ENCODE measurements at places on chromosomes 13 and 19.
A peak's percentile ranks its signal among the peaks of the same experiment; 100 is the strongest.

- no peak for DNase-seq
Measured at GRCh38 chr19:41882568-41883462, at the start of gene ARHGEF1. TSS of gene ARHGEF1 (plus strand) at chr19:41883184. CDS start at chr19:41888083, 4,899 bp downstream.

- no peak for DNase-seq
Measured at GRCh38 chr19:23263870-23264590, 13.8 kb upstream of the ZNF724 start.

- no peak for DNase-seq
Measured at GRCh38 chr13:67438465-67438864, 208.3 kb upstream of the PCDH9 start.

GRCh38 chr19:43748685-43749084 lies 6.1 kb downstream of the SMG9 start:
- DNase-seq, result no peak

DNA sequence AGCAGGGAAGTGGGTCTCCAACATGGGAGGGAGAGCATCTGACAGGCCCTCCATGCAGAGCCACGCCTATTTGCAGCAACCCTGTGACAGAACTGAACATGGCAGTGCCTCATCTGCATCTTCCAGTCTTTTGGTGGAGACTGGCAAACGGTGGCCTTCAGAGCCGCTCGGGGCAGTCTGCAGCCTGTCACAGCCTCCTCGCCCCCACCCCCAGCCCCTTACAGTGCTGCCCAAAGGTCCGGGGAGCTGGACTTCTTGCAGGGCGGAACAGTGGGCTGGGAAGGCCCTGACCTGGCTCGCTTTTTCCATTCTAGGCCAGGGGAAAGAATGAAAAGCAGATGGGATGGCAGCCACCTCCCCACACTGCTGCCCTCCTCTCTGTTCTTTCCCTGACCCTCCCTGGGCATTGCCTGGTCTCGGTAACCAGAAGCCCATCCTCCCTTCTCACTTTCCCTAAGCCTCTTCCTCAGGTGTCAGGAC lies 2.7 kb downstream of the CALM3 start:
- no peak for DNase-seq

- DNase-seq, result no peak
Measured at GRCh38 chr19:19550485-19550929, 12.4 kb downstream of the CILP2 start.

- no peak for DNase-seq
Measured at GRCh38 chr13:77386880-77387606, 60.1 kb upstream of the MYCBP2 start.

DNA sequence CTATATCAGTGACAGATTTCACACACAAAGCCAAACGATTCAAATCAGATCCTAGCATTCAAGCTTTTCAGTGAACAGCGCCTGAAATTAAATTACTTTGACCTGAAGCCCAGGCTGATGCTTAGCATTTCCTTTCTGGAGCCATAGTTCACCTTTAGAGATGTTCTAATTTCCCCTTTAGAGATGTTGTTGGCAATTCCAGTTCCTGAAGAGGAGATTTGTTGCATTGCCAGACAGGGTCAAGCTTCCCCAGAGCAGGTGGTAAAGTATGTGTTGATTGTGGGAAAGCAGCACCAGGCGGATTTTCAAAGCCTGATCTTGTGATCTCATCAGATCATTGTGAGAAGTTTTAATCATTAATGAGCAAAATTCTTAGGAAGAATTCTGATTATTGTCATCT lies 609.8 kb upstream of the KLF12 start:
- DNase-seq, result no peak

DNA sequence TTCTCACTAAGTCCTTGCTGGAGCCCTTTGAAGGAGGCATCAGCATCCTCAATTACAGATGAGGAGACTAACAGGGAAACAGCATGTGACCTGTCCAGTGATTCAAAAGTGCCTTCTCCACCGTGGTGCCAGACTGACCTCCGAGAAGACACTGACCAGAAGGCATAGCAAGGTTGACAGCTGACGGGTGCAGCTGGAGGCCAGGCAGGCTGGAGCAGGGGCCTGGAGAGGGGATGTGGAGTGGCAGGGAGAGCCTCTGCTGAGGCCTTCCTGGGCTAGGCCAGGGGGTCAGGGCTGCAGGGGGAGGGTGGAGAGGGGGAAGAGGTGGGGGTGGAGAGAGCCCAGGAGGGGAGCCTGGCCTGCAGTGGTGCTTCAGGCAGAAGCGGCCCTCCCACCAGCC lies 66.3 kb downstream of the KCTD15 start:
- DNase-seq, result no peak

GRCh38 chr19:738509-739128 lies 12.3 kb upstream of the MISP start:
- no peak for DNase-seq

GRCh38 chr13:39415008-39415802 lies 187.8 kb downstream of the LHFPL6 start:
- DNase-seq, result no peak

DNA sequence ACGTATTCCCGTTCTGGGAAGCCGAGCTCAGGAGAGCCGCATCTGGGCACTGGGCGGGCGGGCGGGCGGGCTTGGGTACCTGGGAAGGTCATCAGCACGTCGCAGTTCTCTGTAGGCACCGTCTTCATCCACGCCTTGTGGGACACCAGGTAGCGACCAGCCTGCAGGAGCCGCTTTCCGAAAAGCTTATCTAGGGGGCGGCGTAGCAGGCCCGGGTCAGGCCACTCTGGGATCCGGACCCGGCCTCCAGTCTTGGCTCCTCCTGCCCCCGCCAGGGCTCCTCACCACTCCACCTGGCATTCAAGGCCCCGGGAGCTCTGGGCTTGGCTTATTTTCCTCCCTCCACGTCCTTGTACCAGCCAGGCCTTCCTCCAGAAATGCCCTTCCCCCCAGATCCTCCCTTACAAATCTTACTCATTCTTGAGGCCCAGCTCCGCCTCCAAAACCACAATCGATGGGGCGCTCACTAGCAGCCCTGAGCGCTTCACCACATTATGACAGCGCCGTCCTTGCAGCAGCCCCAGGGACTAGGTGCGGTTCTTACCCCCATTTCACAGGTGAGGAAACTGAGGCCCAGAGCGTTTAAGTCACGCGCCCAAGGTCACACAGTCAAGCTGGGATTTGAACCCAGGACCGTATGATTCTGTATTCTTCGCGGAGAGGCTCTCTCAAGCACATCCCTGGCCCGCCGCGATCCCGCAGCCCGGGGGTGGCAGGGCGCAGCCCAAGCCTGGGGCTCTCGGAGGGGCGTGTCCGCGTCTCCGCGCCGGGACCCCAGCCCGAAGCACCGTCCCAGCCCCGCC lies 843 bp downstream of the ANO8 start:
- no peak for DNase-seq

- no peak for DNase-seq
Measured at GRCh38 chr13:90276216-90276615, 1071.3 kb upstream of the MIR17HG start.

GRCh38 chr19:43532571-43532961 lies 422 bp upstream of the ZNF575 start:
- peak; percentile 57 for DNase-seq

DNA sequence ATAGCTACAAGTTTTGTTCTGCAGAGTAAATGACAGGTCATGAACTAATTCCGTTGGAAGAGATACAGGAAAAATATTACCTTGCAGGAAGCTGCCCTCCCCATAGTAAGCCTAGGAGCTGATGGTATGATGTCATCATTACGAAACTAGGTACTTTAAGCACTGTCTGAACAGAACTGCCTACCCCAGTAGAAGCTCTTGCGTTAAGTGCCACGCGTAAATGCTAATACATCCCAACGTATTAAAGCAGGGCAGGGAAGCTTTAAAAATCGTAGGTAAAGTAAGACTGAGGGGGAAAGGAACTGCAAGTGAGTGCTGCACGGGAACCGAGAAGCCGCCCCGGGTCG lies 572 bp downstream of the UGGT2 start:
- DNase-seq, result no peak

DNA sequence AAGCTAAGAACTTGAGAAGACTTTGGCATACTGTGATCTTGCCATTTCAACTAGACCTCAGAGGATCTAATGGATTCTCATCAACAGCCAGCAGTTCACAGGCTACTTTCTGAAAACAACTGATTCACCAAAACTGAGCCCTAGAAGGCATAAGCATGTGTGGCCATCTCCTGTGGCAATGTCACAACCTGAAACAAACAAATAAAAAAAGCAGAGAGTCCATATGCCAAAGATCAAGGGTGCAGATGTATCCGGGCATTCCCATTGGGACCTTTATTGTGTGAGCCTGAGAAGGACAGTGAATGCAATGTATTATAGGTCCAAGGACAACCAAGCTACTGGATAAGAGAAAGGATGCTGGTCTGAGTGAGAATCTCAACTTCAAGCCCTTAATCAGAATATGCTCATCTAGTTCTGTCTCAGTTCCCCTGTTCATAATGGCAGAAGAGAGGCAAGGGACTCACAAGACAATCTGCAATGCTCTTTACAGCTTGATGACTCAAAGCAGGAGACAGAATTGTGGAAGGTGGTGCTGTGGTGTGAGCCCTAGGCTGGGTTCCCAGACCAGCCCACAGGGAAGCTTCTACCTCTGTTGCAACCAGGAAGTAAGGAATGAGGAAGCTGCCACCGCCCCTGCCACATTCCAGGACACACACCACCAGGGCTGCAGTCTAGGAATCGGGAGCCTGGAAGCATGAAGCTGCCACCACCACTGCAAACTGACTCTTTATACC lies 133.7 kb downstream of the RAP2A start:
- no peak for DNase-seq

DNA sequence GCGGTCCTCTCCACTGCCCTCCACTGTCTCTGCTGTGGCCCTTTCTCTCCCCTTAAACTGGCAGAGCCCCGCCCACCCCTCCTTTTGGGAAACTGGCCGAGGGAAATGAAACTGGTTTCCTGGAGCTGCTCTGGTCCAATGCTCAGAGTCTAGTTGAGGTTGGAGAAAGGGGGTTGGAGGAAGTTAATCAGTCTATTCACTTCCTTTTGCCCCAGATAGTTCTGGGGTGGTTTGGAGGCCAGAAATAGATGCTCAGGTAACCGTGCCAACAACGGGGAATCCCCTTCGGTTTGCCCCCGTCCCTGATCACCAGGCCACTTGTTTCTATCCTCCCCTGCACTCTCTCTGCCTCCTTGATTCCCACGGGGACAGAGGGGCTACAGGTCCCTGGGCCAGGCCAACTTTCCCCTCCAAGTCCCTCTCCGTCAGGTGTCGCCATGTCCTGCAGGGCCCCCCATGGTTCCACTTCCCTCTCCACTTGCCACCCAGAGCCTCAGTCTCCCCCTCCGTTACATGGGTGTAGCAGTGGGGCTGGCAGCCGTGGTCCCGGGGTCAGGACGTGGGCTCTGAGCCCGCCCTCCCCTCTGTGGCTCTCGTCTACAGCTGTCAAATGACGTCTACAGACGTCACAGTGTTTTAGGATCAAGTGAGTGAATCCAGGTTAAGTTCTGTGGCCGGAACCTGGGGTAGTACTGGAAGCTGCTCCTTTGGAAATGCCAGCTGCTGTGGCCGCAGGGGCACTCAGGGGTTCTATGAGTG lies at the start of gene IL4I1:
IL4I1 (minus strand) TSS at position 25 of the 759 bp plus-strand sequence. CDS start 727 bp downstream, outside the sequence.
- DNase-seq, result no peak

GRCh38 chr13:110150384-110151101 lies 156.4 kb downstream of the COL4A1 start:
- no peak for DNase-seq

GRCh38 chr13:45398877-45399276 lies 19.3 kb downstream of the SLC25A30 start:
- DNase-seq, result no peak

GRCh38 chr19:772730-773436 lies 22.0 kb downstream of the MISP start:
- no peak for DNase-seq

DNA sequence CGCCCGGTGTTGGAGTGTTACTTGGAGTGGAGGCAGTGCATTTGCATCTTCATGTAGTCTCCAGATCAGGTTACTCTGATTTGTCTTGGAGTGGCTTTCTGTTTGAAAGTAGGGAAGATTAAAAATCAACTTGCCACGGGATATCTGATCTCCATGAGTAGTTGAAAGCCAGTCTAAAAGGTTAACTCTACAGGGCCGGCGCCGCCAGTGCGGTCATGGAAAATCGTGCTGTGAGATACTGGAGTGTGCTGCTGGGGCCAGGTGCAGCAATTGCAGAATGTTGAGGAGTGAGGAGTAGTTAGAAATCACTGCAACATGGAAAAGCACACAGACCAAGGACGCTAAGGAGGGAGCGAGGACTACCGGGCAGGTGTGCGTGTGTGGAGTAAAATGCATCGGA lies 175.0 kb downstream of the STK24 start:
- DNase-seq, result no peak

Measured in hypothalamus (tissue), 51 donors.